Stimulated activated CD4-positive, alpha-beta T cell treated with anti-CD3 and anti-CD28 coated beads, TNF-alpha, amount 100 ng/mL, for 1 hour (primary cell): ENCODE measurements at places on chromosomes 5 and 9.

DNA sequence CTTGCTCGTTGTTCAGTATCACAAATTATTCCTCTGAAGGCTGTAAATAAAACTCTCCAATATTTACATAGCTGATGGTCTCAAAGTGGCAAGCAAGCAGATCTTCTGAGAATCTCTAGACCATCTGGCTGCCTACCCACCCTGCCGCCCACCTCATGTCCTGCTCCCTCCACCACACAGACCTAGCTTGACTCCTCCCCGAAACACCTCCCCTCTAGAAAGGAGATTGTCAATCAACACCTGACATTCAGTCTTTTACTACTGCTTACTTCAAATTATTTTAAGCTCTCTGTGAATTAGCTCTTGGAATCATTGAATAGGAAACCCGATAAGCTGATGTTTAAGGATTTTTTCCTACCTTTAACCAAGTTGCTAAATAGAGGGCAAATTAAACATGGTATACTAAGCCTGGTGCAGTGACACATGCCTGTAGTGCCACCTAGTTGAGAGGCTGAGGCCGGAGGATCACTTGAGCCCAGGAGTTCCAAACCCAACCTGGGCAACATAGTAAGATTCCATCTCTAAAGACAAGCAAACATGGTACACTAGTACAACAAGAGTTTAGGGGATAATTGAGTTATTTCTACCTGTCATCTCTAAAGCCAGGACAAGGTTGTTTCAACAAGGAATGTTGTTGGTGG, 10.9 kb upstream of the SOWAHA start:
- no peak for DNase-seq

DNA sequence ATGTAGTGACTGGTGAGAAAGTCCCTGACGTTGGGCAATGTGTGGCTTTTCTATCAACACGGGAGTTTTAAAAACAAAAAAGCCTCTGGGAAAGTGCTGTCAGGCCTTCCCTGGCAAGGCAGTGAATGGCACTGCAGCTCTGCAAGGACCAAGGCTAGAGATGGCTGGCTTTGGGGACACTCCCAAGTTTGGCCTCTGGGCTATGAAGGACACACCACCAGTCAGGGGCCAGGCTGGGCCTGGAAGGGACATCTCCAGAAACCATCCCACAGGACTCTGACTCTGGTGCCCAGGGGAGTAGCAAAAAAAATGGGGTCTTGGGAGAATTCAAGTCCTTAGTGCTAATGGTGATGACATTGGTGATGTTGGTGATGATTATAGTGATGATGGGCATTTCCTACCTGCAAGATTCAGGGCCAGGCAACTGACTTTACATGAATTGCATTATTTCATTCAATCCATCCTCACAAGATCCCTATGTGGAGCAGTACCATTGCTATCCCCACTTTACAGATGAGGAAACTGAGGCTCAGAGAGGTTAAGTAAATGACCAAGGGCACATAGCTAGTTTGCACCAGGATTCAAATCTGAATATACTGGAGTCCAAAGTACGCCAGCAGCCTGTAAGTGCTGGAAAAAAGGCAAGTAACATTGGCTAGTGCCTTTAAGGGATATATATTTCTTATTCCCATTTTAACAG, 2.6 kb upstream of the PPARGC1B start:
- no peak for DNase-seq

DNA sequence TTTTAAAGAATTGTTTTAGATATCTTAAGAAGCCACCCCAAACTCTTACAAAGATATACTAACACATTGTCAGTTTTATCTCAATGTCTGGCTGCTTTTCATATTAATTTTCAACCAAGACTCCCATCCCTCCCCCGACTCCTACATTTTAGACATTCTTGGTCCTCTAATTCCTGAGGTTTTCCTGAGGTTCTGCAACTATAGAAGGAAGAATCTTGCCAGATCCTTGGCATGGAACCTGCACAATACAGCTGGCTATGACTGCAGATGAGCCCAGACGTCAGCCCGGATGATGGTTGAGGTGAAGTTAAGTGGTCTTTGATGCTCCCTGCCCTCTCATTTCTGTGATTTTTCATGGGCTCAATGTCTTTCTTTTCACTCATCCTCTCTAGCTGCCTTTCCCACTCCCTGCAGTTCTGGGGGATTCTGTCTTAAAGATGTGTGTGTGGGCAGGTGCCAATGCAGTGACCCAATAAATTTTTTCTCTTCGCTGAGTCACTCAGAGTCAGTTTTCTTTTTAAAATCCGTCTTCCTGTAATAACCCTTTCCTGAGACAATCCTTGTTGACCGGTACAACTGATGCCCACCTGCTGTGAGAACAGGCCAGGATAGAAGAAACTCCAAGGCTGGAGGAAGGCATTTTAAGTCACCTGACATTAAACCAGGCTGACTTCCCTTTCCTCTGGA, 237.8 kb upstream of the GAS1 start:
- DNase-seq, result no peak

DNA sequence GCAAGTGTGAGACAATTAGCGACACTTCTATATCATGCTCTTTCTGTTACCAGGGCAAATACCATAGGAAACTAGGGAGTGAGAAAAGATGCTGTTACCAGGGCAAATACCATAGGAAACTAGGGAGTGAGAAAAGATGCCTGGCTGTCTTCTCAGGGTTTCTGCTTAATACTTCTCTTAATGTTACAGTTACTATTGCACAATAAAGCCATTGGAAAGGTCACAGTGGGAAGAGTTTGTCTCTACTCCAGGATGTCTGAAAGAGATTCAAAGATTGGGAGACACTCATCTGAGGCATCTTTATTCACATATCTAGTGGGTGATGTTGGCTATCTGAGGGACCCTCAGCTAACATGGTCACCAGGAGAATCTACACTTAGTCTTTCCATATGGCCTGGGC, 431.7 kb upstream of the POU5F2 start:
- DNase-seq, result no peak

GRCh38 chr9:77892955-77893514, 138.6 kb downstream of the GNAQ start:
- no peak for DNase-seq

GRCh38 chr5:155833287-155833686, 493.7 kb upstream of the SGCD start:
- no peak for DNase-seq

DNA sequence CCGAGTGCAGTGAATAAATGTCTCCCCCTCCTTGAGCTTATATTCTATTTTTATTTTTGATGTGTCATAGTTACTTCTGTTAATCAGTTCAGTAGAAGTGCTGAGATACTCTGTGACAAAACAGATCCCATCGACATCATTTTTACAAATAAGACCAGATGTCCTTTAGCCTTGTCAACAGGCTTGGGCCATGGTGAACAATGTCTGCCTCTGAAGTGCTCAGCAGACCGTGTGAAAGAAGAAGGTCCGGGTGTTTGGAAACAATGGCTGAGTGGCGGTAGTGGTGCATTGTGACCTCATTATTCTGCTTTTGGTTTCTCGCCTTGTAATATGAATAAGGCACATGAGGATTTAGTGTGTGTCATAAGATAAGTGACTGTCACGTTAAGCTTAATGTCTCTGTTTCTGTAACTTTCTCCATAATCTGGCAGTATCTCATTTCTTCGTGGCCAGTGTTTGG, 71.2 kb downstream of the SYK start:
- no peak for DNase-seq

DNA sequence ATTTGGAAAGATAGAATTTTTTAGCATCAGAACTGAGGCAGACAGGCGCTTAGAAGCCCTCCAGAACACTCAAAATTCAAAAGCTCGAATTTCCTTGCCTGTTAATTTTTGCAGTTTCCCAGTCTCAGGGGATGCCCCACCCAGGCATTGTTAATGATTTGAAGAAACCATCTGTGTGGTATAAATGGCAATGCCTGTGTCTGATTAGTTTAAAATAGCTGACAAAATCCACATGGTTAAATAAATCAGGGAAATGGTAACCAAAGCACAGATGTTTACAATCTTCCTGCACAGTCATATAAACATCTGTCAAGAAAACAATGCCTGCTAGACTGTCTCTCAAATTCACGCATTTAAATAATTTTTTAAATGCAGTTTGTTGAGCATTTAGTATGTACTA, 185.2 kb upstream of the RGMB start:
- no peak for DNase-seq
